ENCODE measurements at places on chromosomes 7 and 10. TPM values are rescaled to one million over a fixed set of nuclear protein-coding genes. Genes with fewer than 3 reads are reported as not detected.
A peak's percentile ranks its signal among the peaks of the same experiment; 100 is the strongest.

GRCh38 chr10:35300063-35300699, 36.1 kb upstream of the CCNY start:
- peak; percentile 35 for DNase-seq

DNA sequence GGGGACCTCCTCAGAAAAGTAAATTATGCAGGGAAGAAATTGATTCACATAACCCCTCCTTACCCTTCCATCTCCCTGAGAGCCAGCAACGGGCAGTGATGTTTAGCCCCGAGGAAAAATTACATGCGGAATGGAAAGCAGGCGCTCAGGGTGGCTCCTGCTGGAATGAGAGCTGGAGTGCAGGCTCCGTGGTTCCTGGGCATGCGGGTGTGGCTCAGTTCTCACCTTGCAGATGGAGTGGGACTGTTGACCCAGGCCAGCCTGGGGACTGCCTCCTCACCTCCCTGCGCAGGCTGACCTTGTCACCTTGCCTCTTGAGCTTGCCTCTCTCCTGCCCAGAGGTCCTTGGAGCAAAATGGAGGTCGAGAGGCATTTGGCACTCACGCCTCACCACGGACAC, 83.3 kb upstream of the PPIF start:
- no peak for DNase-seq

DNA sequence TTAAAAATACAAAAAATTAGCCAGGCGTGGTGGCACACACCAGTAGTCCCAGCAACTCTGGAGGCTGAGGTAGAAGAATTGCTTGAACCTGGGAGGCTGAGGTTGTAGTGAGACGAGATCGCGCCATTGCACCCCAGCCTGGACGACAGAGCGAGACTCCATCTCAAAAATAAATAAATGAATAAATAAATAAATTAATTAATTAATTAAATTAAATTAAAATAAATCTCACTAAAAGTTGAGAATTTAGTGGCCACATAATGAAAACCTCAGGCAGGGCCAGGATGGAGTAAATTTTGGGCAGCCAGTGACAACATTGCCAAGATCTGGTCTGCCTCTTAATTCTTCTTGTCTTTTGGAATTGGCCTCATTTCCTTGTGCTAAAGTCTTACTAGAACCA, 187.5 kb upstream of the FEZF1 start:
- no peak for DNase-seq

GRCh38 chr7:3204526-3204925, 96.5 kb upstream of the SDK1 start:
- peak; percentile 12 for DNase-seq

GRCh38 chr10:72173262-72173618, 42.6 kb upstream of the ANAPC16 start:
- no peak for DNase-seq

- DNase-seq = no peak
These were observed 216.6 kb downstream of the KLF6 start for GRCh38 chr10:3568392-3568791.

GRCh38 chr7:101174322-101174854, 5.7 kb downstream of the NAT16 start:
- DNase-seq = no peak

- DNase-seq = no peak
These were observed 48.6 kb downstream of the EXOC4 start for GRCh38 chr7:133301444-133301843.

DNA sequence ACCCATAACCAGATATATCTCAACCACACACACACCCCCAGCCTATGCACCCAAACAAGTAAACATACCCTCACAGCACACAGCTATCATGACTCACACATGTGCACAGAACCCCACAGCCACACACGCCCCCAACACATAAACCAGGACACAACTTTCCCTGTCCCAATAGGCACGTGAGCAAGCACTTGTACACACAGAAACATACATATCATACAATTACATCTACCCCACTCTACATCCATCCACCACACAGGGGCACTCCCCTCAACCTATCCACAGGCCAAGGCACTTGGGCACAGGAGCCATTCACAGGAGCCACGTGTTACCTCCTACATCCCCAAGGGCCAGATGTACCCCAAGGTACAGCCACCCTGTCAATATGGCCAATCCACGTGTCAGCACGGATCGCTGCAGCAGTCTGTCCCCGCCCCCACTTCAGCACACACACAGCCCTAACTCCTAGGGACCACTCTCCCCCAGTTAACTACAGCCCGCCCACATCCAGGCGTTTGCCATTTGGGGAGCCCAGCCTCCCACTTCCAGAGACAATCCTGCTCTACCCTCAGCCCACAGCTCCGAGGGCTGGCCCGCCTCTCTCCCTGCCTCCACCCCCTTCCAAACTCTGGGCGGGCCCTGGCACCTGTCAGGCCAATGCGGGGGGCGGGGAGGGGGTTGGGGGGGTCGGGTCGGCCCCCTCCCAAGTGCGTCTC, 163.5 kb downstream of the SH3PXD2A start:
- no peak for DNase-seq

DNA sequence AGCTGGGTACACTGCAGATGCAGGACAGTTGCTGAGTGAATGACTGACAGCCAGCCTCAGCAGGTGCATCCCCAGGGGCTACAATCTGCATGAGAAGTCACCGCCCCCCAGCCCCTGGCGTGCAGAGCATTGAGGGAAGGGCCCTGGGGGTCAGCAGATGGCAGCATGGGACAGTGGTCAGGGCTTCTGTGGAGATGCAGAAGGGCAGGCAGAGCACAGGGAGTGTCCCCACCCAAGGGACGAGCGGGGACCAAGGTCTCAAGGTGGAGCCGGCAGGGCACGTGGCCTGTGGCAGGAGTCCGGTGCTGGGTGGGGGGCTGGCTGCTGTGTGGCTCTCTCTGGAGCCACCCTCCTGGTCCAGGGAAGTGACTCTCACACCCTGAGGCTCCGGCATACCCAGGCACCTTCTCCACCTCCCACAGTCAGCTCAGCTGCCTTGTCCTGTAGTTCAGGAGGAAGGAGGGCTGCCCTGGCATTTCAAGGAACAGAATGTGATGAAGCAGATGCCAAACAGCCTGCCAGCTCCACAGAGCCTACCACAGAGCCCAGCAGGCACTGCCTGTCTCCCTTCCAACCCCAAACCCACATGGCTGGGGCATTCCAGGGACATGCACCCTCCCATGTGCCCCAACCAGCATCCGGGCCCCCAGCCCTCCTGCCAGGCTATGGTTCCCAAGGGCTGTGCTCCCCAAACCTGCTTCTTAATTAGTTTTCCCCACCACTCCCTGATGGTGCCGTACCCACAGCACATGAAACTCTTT, 114.5 kb downstream of the TMEM130 start:
- DNase-seq = no peak

- DNase-seq = no peak
These were observed 138.9 kb upstream of the KLF14 start for GRCh38 chr7:130872756-130873448.

- DNase-seq = no peak
These were observed 175.4 kb downstream of the GNAI1 start for GRCh38 chr7:80309971-80310549.

DNA sequence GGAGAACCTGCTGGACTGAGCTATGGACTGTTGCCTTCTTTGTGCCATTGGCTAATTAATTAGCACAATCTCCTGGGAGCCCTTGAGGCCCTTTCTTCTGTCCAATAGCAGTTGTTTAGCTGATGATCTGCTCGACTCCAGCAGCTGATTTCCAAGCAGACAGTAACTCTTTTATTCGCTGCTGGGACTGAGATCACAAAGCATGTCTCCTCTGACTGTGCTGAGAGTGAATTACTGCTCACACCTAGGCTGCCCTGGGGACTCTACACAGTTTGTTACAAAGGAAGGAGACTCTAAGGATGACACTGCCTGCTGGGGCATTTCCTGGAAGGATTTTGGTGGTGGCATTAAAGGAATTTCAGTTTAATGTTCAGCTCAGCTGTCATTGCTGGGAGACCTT, 31.4 kb downstream of the CASP7 start:
- DNase-seq = no peak

DNA sequence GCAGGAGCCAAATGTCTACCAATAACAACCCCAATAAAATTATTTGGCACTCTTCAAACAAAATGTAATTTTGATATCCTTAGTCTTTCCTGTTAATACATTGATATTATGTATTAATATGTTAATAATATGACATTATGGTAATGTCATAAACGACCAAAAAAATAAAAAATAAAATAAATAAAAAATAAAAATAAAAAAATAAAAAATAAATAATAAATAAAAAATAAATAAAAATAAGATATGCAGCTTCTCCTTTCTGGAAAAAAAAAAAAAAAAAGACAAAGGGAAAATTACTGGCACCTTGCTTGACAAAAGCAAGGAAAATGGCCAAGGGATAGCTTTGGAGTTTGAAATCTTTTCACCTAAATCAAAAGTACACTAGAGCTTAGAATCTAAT, 168.5 kb downstream of the PPP1R17 start:
- no peak for DNase-seq

GRCh38 chr7:148104136-148104716, 486.3 kb upstream of the C7orf33 start:
- no peak for DNase-seq

DNA sequence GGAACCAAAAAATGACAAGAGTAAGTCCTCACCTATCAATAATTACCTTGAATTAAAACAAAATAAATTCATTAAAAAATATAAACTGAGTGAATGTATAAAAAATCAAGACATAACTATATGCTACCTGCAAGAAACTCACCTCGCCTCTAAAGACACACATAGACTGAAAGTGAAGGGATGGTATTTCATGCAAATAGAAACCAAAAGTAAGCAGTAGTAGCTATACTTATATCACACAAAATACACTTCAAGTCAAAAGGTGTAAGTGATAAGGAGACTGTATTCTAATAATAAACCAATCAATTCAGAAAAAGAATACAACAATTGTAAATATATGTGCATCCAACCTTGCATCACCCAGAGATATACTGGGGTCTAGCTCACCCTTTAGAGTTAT, 332.6 kb downstream of the SH2D4B start:
- no peak for DNase-seq

DNA sequence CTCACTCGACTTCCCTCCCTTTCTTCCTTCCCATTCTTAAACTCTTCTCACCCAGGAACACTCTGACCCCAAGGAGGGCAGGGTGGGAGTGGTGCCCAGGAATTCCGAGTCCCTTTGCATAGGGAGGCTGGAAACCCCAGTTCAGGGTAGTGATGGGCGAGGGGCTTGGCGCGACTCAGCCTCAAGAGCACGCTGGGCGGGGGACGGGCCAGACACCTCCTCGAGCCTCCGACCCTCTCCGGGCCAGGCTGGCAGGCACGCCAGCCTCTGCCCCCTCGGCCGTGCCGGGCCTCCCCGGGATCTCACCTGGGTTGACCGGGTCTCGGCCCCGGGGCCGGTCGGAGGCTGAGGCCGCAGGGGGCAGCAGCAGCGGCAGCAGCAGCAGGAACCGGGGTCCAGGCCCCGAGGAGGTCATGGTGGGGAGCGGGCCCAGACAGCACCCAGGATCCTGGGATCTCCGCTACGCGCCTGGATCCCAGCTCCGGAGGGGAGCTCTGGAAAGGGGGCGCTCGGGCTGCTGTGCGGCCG, 457 bp downstream of the PLOD3 start:
- no peak for DNase-seq

GRCh38 chr10:102738692-102739121, 5.0 kb upstream of the WBP1L start:
- no peak for DNase-seq

GRCh38 chr7:12269100-12269895, 58.2 kb downstream of the TMEM106B start:
- DNase-seq = peak; percentile 67

GRCh38 chr10:122632031-122632430, 67.6 kb downstream of the C10orf120 start:
- no peak for DNase-seq

DNA sequence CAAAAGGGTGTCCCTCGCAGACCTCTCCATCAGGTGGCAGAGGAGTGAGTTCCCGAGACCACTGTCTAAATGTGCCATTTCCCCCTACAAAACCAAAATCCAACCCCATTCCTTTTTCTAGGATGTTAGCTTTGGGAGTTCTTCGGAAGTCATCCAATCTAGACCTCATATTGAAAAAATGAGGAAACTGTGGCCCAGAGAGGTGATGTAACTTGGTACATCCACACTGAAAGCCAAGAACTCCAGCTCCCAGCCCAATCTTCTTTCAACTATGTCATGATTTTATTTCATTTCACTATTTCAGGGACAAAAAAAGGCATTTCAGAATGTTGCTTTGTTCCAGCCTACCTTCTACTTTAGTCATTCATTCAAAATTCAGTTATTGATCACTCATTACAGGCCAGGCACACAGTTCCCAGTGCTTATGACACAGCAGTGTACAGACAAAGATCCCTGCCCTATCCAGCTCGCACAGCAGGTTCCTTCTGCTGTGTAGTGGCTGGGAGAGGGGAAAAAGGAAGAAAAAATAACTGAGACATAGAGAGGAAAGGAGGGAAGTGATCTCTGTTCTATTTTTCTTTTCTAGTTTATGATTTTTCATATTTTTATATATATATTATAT, 35.8 kb downstream of the SCRN1 start:
- DNase-seq = no peak

DNA sequence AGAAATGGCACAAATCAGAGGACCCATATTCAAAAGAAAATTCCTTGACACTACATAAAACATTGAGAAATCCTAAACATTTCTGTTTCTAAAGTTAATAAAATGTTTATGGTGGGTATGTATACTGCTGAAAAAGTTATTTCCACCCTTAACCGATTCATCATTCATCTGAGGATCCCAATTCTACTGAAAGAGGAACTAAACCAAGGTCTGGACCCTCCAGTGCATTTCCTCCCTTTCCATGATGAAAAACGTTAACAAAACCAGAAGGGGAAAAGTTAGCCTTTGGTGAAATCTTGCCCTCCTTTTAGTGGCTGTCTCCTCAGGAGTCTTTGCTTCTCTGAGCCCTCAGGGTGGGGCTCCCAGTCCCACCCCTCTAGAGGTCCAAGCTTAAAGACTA, 144.5 kb upstream of the ASAH2 start:
- no peak for DNase-seq

- DNase-seq = no peak
These were observed 291.8 kb upstream of the LYZL1 start for GRCh38 chr10:28996947-28997551.

DNA sequence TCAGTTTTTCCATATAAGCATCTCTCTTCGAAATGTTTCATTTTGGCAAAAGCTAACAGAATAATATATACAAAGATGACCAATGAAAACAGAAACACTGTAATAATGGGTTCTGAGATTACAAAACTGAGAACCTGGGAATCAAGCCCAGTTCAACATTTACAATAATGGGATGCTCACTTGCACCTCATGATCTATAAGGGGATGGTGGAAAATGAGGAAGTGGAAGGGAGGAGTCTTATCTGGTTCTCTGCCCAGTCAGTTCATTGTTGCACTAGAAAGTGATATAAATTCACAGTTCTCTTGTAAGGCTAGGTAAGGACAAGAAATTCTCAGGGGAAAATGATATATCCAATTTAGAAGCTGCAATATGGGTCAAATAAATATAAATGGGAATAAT, 31.7 kb upstream of the RHOBTB1 start:
- no peak for DNase-seq

- no peak for DNase-seq
These were observed 68.3 kb downstream of the VIPR2 start for GRCh38 chr7:159076333-159076732.

Gene FAM25A
- total RNA-seq = not detected

Gene ASB10
- not detected for total RNA-seq

Gene CC2D2B
- total RNA-seq = 0.10 TPM

Gene HOXA11
- not detected for total RNA-seq

Gene TMEM196
- not detected for total RNA-seq

Gene MBL2
- 108 TPM for total RNA-seq

Gene C10orf90
- 0.18 TPM for total RNA-seq

Gene MBLAC1
- total RNA-seq = 0.78 TPM

Gene ANKRD30A
- not detected for total RNA-seq

Gene VIM
- 55.4 TPM for total RNA-seq
